Lung (tissue), 17 donors: ENCODE measurements at places on chromosomes 7 and 10. TPM values are rescaled to one million over a fixed set of nuclear protein-coding genes. Genes with fewer than 3 reads are reported as not detected.

- DNase-seq, result no peak
Measured at GRCh38 chr7:10632712-10633111, 341.0 kb upstream of the PHF14 start.

- DNase-seq, result no peak
Measured at GRCh38 chr7:24448038-24448437, 125.2 kb upstream of the PALS2 start.

- no peak for DNase-seq
Measured at GRCh38 chr7:80440883-80441282, 71.0 kb downstream of the GNAT3 start.

- no peak for DNase-seq
Measured at GRCh38 chr10:36676321-36676720, 449.1 kb upstream of the ANKRD30A start.

ZNF488 gene
- 0.64 TPM for total RNA-seq

- no peak for DNase-seq
Measured at GRCh38 chr10:22760025-22760424, 45.6 kb upstream of the PIP4K2A start.

UTF1 gene
- total RNA-seq, result not detected
